Ovary (tissue), 10 donors: ENCODE measurements at places on chromosomes 12 and 14.
A peak's percentile ranks its signal among the peaks of the same experiment; 100 is the strongest.

DNA sequence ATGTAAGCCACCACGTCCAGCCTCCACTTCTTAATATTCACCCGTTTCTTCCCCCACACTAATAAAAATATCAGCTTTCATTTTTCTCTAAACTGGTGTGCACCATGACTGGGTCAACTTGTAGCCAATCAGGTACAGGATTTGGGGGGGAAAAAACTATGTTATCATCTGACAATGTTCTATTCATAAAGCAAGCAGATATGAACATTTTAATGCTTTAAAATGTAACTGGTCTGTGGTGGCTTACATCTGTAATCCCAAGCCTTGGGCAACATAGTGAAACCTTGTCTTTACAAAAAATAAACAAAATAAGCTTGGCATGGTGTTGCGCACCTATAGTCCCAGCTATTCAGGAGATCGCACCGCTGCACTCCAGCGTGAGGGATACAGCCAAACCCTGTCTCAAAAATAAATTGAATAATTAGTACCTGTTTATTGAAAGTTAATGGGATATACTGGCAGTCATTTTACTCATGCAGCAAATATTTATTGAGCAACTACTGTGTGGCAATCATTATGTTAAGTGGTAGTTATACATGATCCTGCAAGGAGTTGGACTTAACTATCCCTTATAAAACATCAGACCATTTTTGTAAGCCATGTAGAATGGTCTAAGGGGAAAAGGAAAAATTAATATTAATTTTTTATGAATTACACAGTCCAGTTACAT, 15.3 kb upstream of the ITPR2 start:
- DNase-seq = no peak

GRCh38 chr12:19547271-19547671, 108.0 kb downstream of the AEBP2 start:
- no peak for DNase-seq

DNA sequence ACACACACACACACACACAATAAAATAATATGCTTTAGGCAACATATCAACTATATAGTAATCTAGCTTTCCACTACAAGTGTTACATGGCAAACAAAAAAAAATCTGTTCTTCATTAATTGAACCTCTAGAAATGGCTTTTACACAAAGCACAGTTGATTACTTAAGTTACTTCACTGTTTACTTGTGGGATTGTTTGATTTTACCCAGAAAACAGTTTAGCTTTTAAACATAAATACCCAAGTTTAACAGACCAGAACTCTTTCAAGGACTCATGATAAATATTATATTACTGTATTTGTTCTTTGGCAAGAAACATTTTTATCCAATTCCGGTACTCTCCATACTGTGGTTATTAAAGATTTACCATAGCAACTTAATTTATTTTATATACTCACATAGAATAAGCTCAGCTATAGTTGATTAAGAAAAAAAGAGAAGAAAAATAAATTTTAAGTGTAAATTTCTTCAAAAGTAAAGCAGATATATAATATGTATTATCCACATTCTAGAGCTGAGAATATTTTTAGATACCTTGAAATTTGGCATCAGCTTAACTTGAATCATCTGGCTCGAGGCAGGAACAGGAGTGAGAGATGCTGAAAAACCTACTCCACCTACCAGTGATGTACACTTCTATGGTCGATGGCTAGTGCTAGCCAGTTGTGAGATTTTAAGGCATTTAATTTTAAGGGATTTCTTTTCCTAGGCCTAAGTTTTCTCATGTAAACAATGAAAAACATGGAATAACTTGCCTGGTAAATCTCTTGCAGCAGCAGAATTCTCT, 126.0 kb downstream of the BTG1 start:
- DNase-seq = no peak

- no peak for DNase-seq
These were observed 13.2 kb downstream of the CPNE8 start for GRCh38 chr12:38892087-38892786.

- DNase-seq = no peak
These were observed 16.2 kb downstream of the SLC17A8 start for GRCh38 chr12:100372853-100373640.

DNA sequence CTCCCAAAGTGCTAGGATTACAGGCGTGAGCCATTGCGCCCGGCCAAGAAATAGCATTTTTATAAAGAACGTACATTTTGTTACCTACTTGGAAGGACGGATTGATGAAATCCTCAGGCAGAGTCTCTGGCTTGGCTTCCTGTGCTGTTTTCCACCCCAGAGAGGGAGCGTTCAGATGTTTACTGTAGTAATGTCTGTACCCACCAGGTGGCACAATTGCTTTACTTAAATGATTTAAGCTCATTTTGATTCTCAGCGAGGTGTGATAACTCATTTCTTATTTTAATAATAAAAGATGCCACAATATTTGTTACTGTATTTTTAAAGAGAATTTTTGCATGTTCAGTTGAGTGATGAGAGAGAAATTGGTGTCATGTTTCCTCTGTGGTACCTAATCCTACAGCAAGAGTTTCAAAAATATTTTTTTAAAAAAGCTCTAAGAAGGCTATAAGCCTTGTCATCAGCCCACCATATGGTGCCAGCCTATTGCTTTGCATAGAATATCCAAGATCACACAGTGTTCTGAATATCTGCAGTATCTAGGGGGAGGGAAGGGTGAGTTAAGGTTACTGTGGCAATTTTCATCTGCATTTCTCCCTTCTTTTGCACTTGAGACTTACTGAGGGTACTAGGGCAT, 82.6 kb upstream of the TRAF3 start:
- peak; percentile 37 for DNase-seq

DNA sequence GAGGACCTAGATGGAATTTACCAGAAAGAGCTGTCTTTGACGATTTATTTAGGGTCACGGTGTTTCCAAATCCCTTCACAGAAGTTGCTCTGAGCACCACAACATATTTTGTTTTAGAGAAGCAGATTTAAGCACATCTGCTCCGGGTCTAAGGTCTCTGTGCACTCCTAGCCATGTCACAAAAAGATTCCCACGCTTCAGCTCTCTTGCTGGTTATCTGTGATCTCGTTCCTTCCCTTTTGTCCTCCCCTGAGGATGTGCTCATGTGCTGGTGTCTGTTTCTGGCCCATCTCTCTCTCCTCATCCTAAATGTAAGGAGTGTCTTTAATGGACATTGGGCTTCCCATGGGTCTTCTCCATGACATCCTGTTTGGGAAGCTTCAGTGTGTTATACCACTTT, 53.7 kb upstream of the GNPNAT1 start:
- no peak for DNase-seq

GRCh38 chr12:2179953-2180736, 127.4 kb downstream of the CACNA1C start:
- peak; percentile 78 for DNase-seq

GRCh38 chr12:117035287-117035686, 63.9 kb downstream of the TESC start:
- no peak for DNase-seq

DNA sequence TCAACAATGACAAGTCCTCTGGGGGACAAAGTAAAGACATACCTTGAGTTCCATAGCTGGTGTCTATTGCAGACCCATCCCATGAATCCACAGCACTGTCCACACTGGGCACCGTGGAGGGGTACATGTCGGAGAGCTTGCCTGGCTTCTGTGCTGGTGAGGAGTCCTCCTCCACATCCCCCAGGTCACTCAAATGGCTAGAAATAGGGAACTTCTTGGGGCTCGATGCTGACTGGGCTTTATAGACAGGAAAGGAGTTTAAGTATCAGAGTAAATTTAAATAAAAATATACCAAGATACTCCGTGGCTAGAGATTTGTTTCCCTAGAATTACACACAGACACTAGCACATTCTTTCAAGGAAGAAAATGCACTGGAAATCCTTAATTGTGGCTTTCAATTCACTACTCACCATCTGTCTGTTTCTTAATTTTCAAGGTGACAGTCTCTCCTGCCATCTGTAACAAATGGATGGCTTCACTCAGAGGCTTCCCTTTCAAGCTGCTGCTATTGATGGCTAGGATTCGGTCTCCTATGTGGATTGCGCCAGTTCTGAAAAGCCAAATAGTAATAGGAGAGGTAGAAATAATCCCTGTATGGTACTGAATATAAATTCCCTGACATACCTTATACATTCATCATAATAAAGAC, 90.1 kb downstream of the HELB start:
- DNase-seq = no peak

GRCh38 chr14:89654998-89655397, 238.0 kb upstream of the FOXN3 start:
- no peak for DNase-seq

- DNase-seq = no peak
These were observed 179.1 kb downstream of the AACS start for GRCh38 chr12:125244338-125244737.

DNA sequence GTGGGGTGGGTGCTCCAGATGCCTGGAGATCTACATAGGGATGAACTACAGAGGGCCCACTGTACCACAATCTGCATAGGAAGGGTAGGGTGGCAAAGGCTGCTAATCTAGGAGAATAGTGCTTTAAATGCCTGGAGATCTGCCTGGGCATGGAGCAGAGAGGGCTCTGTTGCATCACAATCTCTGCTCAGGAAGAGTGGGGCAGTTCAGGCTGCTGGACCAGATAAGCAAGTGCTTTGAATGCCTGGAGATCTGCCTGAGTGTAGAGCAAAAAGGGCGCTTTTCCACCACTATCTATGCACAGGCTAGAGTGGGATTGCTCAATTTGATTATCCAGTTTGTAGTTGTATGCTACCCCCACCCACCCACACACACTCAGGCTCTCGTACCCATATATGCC, 886.3 kb upstream of the SEL1L start:
- DNase-seq = no peak

DNA sequence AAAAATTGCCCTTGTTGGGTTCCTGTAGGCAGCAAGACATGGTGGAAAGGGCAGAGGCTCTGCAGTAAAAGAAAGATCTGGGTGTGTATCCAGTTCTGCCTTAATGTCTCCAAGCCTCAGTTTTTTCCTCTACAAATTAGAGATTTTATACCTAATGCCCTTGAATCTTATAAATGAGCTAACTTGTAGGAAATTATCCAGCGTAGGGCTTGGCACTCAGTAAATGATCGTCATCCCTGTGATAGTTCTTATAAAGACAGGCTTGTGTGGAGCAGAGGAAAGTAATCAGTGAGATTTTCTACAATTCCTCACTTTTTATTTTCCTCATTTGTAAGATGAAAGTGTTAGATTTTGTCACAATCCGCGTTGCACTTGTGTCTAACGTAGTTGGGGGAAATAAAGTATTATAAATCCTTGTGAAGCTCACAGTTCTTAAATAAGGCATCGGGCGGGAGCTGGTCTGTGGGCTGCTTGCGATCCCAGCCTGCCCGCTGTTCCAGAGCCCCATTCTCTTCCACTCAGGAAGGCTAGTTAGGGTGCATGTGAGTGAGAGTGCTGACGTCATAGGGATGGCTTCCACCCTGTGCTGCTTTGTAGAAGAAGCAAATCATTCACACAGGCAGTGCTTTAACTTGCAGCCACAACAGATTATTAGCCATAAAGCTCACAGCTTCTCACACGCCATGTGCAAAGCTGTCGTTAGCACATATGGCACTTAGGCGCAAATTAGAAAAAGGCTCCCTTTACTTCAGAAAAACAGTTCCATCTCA, 87.6 kb downstream of the EML1 start:
- DNase-seq = no peak

GRCh38 chr12:98151105-98151590, 364.2 kb upstream of the TMPO start:
- no peak for DNase-seq

- peak; percentile 97 for DNase-seq
These were observed at the start of gene PPTC7 for GRCh38 chr12:110583137-110584059. PPTC7 (minus strand) TSS chr12:110583318; CDS start chr12:110583031, 287 bp downstream.

GRCh38 chr12:64696080-64696741, 63.0 kb downstream of the GNS start:
- no peak for DNase-seq

DNA sequence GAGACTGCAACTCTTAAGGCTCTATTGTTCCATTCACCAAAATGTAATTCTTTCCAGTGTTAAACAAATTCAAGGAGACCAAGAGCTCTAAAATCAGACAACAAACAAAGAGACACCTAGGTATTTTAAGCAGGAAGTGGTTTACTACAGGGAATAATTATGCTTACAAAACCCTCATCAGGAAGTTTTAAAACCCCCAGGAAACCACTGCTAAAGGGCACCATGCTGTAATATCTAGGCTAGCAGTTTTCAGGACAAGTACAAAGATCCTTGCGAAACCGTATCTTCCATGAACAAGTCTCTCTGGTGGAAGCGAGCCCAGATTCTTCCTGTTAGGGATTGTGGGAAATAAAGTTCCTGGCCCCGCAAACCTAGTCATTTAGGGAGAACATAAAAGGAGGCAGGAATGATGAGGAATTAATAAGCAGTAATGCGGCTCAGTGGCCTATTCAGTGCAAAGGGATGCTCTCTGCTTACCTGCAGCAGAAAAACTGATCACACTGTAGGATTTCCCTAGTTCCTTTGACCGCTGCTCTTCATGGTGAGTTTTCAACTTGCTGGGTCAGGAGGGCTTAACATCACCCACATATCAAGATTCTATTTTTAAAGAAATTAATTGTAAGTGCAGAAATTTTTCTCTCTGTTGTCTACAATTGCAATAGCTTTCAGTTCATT, 42.8 kb downstream of the ACSM4 start:
- DNase-seq = no peak

DNA sequence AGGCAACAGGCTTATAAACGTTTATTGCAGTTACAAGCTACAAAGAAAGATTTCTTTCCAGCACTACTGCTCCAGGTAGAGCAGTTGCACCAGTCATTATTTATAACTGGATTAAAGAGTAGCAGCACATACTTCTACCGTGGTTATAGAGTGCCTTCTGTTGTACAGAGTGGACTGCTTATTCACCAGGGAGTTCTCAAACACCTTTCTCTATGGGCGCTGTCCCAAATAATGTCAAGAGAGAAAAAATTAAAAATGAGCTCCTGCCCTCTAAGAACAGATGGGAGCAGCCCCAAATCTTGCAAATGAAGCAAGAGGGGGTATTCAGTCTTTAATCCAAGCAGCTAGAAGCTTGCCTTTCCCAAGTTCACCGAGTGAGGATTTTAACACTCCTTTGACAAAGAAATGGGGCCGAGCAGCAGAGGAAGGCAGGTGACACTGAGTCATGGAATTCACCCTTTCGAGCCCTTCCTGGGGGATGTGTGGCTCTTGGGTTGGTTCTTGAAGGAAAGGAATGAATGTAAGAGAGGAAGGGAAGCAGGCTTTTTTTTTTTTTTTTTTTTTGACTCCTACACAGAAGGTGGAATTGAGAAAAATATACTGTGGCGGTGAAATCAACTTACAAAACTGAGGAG, 181.2 kb downstream of the PRKCH start:
- no peak for DNase-seq
